CD8-positive, alpha-beta memory T cell (primary cell): ENCODE measurements at places on chromosomes 12 and 14.
A peak's percentile ranks its signal among the peaks of the same experiment; 100 is the strongest.

- no peak for DNase-seq
These were observed 97.6 kb upstream of the SLC38A2 start for GRCh38 chr12:46470036-46470627.

DNA sequence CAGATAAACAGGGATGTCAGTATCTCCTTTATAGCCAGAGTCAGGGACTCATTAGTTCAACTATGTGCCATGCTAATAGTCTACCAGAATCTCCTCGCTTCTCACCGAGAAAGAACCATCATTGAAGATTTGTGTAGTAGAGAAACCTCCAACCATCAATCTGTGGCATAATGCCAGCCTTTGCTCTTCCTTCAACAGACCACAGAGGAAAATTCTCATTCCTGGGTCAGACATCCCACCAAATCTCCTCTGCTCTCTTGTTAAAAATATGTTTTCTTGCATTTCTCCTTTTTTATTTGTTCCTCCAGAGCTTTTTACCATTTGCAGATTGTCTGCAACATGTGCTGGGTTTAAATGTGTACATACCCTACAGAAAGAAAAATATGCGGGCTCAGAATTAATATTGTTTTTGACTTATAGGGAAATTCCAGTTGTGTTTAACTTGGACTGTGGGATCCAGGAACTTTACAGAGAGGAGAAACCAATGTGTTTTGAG is 64.9 kb downstream of the LLPH start:
- no peak for DNase-seq

GRCh38 chr14:94677747-94678146 is 65.6 kb downstream of the SERPINA3 start:
- DNase-seq, result no peak

DNA sequence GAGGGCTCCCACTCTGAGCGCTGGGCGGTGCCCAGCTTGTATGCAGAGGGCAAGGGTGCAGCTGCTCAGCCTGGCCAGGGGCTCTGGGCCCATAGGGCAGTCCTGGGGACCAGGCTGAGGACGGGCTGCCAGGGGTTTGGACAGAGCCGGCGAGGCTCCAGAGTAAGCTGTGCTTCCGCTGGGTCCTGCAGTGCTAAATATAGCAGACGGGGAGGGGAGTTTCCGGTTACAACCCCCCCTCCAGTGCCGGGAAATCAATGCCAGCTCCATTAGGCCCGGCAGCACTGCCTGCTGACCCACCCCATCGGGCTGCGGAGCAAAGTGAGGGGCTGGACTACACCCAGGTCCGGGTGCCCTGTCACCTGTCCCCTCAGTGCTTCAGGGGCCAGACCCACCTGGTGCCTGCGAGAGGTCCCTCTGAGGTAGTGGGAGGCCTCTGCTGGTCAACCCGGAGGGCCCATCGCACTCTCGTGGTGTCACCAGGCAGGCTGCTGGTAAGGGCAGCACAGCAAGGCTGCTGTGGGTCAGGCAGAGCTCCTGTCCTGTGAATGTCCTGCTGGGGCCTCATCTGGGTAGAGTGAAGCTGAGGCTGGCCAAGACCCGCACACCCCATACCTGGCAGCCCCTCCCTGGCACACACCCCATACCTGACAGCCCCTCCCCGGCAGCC is 2.6 kb upstream of the JAG2 start:
- no peak for DNase-seq

GRCh38 chr12:76704693-76705092 is 59.2 kb upstream of the ZDHHC17 start:
- no peak for DNase-seq

DNA sequence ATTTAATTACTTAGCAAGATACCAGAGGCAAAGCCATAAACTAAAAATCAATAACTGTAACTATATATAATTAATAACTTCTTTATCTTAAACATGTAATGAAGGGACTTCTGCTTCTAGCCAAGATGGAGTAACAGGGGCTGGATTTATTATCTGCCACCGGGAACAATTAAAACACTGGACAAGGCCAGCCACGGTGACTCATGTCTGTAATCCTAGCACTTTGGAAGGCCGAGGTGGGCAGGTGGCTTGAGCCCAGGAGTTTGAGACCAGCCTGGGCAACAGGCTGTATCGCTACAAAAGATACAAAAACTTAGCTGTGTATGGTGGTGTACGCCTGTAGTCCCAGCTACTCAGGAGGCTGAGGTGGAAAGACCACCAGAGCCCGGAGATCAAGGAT is 113.6 kb downstream of the TAOK3 start:
- no peak for DNase-seq

GRCh38 chr12:77343291-77343690 is 277.9 kb upstream of the E2F7 start:
- no peak for DNase-seq

GRCh38 chr12:29921307-29921706 is 137.6 kb upstream of the TMTC1 start:
- DNase-seq, result no peak

- DNase-seq, result no peak
These were observed 306.2 kb upstream of the DIO3 start for GRCh38 chr14:101254805-101255764.

GRCh38 chr12:53694756-53695151 is 18.9 kb upstream of the ATP5MC2 start:
- DNase-seq, result no peak

DNA sequence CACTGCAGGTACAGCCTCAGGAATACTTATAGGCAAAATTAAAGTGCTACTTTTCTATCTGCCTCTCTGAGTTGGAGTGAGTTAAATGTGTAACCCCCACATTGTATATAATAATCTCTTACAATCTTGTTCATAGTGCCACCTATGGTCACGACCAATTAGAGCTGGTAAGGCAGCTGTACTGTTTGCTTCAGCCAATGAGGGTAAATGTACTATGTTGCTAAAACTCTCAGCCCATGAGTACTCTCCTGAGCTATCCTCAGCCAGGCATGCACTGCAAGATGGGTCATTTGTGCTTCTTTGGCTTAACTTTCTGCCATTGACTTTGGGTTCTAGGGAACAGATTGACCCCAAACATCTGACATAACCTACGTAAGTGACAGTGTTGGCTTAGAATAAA is 15.0 kb upstream of the MDM2 start:
- DNase-seq, result peak; percentile 5

DNA sequence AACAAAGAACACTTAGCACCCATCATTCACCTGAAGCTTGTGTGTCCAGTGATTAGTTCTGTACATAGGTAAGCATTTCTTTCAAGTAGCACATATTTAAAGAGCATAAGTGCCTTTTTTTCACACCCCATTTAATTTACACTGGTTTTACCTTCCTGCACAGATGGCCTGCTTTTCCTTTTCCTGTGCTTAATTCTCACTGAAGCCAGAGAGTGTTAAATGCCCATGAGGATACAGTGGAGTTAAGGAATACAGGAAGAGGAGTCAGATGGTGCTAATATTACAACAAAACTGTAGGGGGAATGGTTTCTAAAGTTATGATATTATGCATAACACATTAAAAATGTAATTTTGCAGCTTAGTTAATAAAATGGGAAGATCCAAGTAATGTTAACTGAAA is 31.0 kb upstream of the SLC38A1 start:
- DNase-seq, result no peak

GRCh38 chr14:105336477-105337287 is 22.1 kb downstream of the PACS2 start:
- DNase-seq, result no peak

DNA sequence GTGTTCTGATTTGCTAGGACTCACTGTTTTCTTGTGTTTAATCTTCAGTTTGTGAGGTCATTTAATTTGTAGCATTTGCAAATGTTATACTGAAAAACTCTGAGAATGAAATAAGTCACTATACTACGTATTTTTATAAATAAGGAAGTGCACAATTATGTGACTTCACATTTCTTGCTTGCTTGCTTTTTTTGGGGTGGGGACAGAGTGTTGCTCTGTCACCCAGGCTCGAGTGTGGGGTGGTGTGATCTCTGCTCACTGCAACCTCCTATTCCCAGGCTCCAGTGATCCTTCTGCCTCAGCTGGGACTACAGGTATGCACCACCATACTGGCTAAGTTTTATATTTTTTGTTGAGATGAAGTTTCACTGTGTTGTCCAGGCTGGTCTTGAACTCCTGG is 32.7 kb downstream of the RBM25 start:
- DNase-seq, result no peak

- DNase-seq, result no peak
These were observed 53.9 kb upstream of the AP4S1 start for GRCh38 chr14:30971586-30971985.

DNA sequence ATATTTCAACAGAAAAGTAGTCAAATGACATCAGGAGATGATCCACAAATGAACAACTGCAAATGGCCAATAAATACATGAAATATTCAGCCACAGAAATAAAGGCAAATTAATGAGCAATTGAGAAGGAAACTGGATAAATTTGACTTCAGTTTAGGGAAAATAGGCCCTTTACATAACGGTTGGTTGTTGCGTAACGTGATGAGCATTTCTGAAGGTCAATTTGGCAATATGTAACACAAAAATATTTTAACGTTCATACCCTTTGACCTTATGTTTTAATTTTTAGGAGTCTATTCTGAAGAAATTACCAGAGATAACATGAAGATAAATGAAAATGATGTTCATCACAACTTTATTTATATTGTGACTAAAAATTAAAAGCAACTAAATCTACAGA is 14.7 kb upstream of the MSRB3 start:
- DNase-seq, result no peak

DNA sequence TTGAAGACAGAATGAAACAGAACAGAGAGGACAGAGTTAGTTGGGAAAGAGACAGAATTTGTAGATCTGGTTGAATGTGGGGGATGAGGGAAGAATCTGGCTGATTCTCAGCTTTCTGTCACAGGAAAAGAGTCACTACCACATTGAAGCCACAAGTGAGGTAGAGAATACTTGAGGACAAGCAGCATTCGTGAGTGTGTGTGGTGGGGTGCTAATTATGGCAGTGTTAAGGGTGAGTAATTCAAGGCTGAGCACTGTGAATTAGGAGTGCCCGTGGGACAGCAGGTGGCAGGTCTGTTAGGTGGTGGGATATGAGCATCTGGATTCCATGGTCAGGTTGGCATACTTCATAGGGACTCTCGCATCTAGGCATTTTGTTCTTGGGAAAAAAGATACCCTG is 347.4 kb upstream of the PRICKLE1 start:
- no peak for DNase-seq

GRCh38 chr14:68857516-68858070 is 64.7 kb upstream of the ZFP36L1 start:
- DNase-seq, result no peak

- no peak for DNase-seq
These were observed 392.0 kb downstream of the FUT8 start for GRCh38 chr14:65804439-65805112.

DNA sequence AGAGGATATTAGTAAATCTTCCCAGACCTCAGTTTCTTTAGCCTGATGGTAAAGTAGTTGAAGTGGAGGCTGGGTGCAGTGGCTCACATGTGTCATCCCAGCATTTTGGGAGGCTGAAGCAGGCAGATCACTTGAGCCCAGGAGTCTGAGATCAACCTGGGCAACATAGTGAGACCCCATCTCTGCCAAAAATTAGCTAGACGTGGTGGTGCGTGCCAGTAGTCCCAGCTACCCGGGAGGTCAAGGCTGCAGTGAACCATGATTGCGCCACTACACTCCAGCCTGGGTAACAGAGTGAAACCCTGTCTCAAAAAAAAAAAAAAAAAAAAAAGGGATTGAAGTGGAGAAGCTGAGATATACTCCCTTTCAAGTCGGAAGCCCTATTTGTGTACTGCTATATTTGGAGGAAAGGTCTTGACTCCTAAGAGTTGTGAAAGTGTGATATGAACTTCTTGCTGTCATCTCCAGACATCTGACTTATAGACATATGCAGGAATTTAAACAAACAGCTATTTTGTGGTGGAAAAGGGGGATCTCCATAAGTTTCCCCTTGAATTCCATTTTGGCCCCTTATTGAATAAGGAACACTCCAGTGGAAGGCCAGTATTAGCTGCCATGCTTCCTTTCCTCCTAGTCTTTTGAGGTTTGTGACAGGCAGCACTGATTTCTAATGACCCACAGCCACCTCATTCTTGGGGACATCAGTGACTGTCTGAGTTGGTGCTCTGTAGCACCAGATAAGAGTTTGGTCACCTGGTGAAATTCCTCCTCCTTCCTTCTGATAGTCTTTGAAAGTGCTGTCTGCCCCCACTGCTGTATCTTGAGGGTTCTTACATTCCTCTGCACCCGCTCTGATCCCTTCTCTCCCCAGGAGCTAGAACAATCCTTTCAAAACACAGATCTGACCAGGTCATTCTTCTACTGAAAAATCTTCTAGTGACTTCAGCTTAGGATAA is 7.4 kb downstream of the ELK3 start:
- DNase-seq, result no peak

- no peak for DNase-seq
These were observed 42.8 kb downstream of the CACNA2D4 start for GRCh38 chr12:1875608-1876007.

GRCh38 chr12:114918535-114919233 is 234.7 kb upstream of the TBX3 start:
- DNase-seq, result no peak

DNA sequence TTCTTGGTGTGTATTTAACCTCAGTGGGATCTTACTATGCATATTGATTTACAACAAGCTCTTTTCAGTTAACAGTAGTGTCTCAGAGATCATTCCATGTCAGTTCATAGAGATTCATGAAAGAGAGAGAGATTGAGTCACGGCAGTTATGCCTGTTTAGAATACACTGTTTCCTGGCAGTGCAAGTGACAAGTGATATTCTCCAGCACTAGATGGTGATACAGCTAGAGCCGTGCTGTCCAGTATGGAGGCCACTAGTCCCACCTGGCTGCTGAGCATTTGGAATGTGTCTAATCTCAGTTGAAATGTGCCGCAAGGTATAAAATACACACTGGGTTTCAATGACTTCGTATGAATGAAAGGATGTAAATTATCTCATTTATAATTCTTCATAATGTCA is 184.4 kb downstream of the SUDS3 start:
- no peak for DNase-seq

GRCh38 chr12:51393676-51394545 is 2.7 kb upstream of the GALNT6 start:
- DNase-seq, result peak; percentile 73

- DNase-seq, result no peak
These were observed 66.9 kb downstream of the FBXO33 start for GRCh38 chr14:39365354-39365753.

DNA sequence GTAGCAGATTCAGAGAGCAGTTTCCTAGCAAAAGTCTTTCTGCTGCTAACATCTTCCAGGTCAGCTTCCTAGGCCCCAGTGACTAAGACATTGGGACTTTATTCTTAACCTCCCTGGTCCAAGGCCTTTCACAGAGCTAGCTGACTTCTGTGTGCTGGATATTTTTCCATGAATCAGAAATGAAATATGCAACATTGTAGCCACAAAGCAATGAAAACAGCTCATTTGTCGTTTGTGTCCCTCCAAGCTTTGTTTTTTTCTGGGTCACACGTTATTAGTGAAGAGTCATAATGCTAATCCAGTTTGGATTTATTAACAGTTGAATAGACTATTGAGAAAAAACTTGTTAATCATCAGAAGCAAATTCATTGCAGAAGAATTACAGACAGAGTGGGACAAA is 82.4 kb downstream of the ARF6 start:
- no peak for DNase-seq

DNA sequence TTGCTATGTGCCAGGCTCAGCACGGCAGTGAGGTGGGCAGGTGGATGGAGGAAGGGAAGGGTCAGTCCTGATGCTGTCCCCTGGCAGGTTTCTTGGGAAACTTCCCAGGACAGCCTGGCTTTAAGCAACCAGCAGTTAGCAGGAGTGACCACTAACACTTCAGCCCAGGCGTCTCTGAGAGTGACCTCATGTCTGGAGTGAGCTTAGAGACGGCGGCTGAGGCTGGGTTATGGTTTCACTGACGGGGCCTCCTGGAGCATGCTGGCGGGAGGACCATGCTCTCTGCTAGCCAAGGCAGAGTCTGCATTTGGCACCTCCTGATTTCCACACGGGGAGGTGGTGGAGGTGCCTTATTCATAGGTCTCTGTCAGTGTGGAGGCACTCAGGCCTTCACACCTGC is 2.5 kb downstream of the HHIPL1 start:
- DNase-seq, result no peak
